ENCODE measurements at places on chromosomes 12 and 14. TPM values are rescaled to one million over a fixed set of nuclear protein-coding genes. Genes with fewer than 3 reads are reported as not detected.

DNA sequence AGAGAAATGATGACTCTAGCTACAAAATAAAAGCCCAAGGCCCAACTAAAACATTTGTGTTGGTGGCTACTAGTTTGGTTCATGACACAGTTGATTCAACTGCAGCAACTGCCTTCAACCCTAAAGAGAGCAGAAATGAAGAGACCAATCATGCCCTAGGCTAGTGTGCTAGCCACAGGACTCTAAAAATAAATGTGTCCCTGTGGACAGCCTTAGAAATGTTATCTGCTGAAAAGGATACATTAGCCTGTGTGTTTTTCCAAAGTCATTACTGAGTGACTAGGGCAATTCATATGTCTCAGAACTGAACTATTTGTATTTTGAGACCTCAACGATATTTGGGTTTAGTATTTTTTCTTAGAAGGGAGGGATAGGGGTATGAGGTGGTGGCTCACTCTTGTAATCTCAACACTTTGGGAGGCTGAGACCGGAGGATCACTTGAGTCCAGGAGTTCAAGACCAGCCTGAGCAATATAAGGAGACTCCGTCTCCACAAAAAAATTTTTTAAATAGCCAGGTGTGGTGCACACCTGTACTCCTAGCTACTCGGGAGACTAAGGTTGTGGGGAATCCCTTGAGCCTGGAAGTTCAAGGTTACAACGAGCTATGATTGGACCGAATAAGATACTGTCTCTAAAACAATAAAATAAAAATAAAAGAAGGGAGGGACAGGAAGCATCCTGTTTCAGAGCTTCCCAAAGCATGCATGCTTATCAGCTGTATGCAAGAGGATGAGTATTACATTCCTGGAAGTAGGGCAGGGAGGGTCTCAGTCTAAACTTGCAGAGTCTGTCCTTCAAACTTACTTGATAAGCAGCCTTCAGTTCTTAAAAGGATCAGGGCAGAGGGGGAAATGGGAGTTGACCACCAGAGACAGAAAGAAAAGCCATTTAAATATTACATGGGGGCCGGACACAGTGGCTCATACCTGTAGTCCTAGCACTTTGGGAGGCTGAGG, 29.6 kb upstream of the NAP1L1 start:
- no peak overlapping the region for H3K27ac ChIP-seq

DNA sequence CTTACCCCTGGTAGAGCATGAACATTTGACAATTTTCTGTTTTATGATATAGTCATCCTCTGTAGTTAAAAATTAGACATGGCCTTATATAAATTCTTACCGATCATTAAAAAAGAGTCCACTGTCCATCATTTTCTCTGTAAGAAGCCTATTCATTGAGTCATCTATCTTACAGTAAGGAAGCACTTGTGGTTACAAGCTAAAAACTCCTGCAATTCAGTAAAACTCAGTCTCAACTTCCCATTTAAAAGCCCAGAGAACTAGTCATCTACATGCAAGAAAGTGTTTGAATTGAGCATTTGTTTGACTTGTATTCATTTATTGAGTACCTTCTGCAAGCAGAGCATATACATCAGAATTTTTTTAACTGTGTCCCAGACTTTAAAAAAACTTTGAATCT, 63.3 kb downstream of the GTF2A1 start:
- H3K36me3 ChIP-seq: no peaks in the 10 kb centered on the region
- no peak overlapping the region for H3K4me3 ChIP-seq
- no peaks in the 10 kb centered on the region for H3K4me1 ChIP-seq

GRCh38 chr12:68932961-68933893, at the start of gene CPM:
Gene CPM (minus strand): TSS chr12:68933171. CDS start chr12:68932837, 334 bp downstream.
- H3K27ac ChIP-seq: peak within 1 kb of the TSS; percentile 56
- H3K36me3 ChIP-seq: peaks cover 14% of the 10 kb centered on the region
- H3K4me1 ChIP-seq: peaks cover 7% of the 10 kb centered on the region
- H3K27me3 ChIP-seq: no peaks in the 10 kb centered on the region
- H3K4me3 ChIP-seq: peak within 1 kb of the TSS; percentile 79

DNA sequence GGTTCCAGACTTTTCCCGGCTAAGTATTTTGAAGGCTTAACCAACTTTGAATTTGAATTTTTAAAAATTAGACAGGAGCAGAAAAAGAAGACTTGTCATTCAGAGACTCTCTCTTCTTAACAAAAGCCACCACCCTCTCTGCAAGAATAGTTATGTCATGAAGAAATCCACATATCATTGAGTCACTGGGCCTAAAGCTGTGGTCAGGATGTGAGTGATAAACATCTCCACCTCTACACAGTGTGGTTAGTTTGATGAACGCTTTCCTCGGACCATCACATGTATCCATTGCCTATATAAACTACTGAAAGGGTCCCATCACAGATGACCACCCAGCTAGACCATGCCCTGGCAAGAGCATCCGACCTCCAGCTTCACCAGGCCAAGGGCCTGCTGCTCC, 226.1 kb downstream of the KSR2 start:
- no peaks in the 10 kb centered on the region for H3K36me3 ChIP-seq
- H3K27ac ChIP-seq: no peak overlapping the region
- H3K4me3 ChIP-seq: no peak overlapping the region
- no peaks in the 10 kb centered on the region for H3K4me1 ChIP-seq
- no peaks in the 10 kb centered on the region for H3K27me3 ChIP-seq

GRCh38 chr14:66330916-66331315, 155.3 kb upstream of the CCDC196 start:
- no peak overlapping the region for H3K4me3 ChIP-seq
- peaks cover 13% of the 10 kb centered on the region for H3K27me3 ChIP-seq
- H3K36me3 ChIP-seq: no peaks in the 10 kb centered on the region
- H3K4me1 ChIP-seq: no peaks in the 10 kb centered on the region
- no peak for DNase-seq

GRCh38 chr14:103629503-103630121, 601 bp downstream of the KLC1 start:
- peaks cover 49% of the 10 kb centered on the region for H3K36me3 ChIP-seq
- peak overlapping the region; percentile 79 for H3K4me3 ChIP-seq
- no peaks in the 10 kb centered on the region for H3K27me3 ChIP-seq

DNA sequence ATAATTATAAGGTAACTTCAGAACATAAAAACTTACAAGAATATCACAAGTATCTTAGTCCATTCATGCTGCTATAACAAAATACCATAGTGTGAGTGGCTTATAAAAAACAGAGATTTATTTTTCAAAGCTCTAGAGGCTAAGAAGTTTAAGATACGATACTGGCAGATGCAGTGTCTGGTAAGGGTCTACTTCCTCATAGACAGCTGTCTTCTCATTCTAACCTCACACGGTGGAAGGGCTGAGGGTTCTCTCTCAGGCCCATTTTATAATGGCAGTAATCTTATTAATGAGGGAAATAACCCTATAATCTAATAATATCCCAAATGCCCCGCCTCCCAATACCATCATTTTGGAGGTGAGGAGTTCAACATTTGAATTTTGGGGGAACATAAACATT, 23.7 kb upstream of the OSBPL8 start:
- no peaks in the 10 kb centered on the region for H3K36me3 ChIP-seq
- H3K4me1 ChIP-seq: peaks cover 8% of the 10 kb centered on the region
- no peak for DNase-seq
- H3K27me3 ChIP-seq: no peaks in the 10 kb centered on the region

DNA sequence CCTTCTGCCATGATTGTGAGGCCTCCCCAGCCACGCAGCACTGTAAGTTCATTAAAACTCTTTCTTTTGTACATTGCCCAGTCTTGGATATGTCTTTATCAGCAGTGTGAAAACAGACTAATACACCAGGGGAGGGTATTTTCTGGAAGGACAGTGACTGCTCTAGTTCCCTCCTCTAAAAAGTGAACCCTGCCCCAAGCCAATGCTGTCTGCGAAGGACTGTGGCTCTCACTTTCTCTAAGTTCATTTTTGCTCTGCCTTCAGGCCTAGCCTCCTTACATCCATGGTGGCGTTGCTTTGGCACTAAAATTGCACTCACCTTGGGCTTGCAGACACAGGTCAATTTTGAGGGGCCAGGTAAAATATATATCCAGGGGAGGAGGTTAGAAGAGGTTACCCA, 323.0 kb downstream of the VRK1 start:
- no peaks in the 10 kb centered on the region for H3K36me3 ChIP-seq
- H3K27me3 ChIP-seq: no peaks in the 10 kb centered on the region
- no peak for DNase-seq
- H3K27ac ChIP-seq: no peak overlapping the region

GRCh38 chr14:50312734-50313054, 570 bp downstream of the DMAC2L start:
- peaks cover 6% of the 10 kb centered on the region for H3K4me1 ChIP-seq
- no peak for DNase-seq
- peaks cover 26% of the 10 kb centered on the region for H3K36me3 ChIP-seq
- H3K27ac ChIP-seq: peak overlapping the region; percentile 89

- H3K27me3 ChIP-seq: peaks cover 10% of the 10 kb centered on the region
- no peak overlapping the region for H3K27ac ChIP-seq
- H3K36me3 ChIP-seq: no peaks in the 10 kb centered on the region
- DNase-seq: no peak
- H3K4me1 ChIP-seq: no peaks in the 10 kb centered on the region
Measured at GRCh38 chr12:5723711-5724252, 221.3 kb downstream of the ANO2 start.

- no peak overlapping the region for H3K4me3 ChIP-seq
- no peaks in the 10 kb centered on the region for H3K36me3 ChIP-seq
- no peak overlapping the region for H3K27ac ChIP-seq
- no peaks in the 10 kb centered on the region for H3K4me1 ChIP-seq
- no peaks in the 10 kb centered on the region for H3K27me3 ChIP-seq
Measured at GRCh38 chr12:73452672-73453469, 1084.8 kb upstream of the ATXN7L3B start.

DNA sequence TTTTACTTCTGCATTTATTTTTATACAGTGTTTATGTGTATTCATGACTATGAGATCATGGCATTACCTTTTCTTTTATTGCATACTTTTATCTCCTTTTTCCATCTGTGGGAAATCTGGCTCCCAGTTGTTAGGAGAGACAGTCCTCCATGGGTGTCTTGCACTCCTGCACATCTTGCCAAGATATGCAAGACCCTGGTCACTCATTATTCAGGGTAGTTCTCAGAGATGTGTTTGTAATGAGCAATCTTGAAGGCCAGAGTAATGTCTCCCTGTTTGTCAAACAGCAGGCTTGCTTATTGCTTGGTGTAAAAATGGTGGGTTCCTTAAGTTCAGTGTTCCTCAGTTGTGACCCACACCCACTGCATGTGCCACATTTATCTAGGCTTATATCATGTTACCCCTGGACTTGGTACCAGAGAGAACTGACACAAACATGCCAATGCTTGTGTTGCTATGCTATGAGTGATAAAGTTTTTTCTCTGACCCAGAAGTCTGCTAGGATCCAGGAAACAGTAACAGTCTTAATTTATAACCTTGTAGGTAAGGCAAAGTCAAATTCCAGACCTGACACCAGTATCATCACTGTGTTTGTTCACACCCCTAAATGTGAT, 36.8 kb downstream of the PPHLN1 start:
- no peak overlapping the region for H3K27ac ChIP-seq
- H3K36me3 ChIP-seq: peaks cover 5% of the 10 kb centered on the region
- H3K27me3 ChIP-seq: no peaks in the 10 kb centered on the region
- H3K4me1 ChIP-seq: no peaks in the 10 kb centered on the region
- H3K4me3 ChIP-seq: no peak overlapping the region

- no peaks in the 10 kb centered on the region for H3K27me3 ChIP-seq
- H3K36me3 ChIP-seq: no peaks in the 10 kb centered on the region
- DNase-seq: no peak
- no peak overlapping the region for H3K4me3 ChIP-seq
- no peaks in the 10 kb centered on the region for H3K4me1 ChIP-seq
Measured at GRCh38 chr12:86530996-86531655, 274.9 kb upstream of the MGAT4C start.

GRCh38 chr12:10989107-10989506, 2.4 kb upstream of the TAS2R50 start:
- no peak for DNase-seq
- no peaks in the 10 kb centered on the region for H3K4me1 ChIP-seq
- H3K36me3 ChIP-seq: no peaks in the 10 kb centered on the region
- H3K27me3 ChIP-seq: no peaks in the 10 kb centered on the region
- no peak overlapping the region for H3K4me3 ChIP-seq

DNA sequence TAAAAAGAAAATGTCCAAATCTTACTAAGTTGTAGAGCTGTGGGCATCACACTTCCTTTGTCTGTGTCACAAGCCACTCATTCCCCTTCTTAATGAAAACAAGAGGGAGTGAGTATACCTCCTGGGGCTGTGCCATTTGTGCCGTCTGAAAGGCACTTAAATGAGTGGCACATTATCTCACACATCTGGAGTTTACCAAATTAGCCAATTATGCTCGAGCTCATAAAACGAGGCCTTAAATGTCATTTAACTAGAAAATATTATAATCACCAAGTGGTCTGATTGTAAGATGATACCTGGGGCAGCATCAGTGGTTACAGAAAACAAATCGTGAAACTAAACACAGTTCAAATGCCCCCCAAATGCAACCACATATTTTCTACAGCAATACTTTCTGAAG, 146.1 kb downstream of the PAX9 start:
- no peaks in the 10 kb centered on the region for H3K36me3 ChIP-seq
- no peak overlapping the region for H3K27ac ChIP-seq
- H3K27me3 ChIP-seq: no peaks in the 10 kb centered on the region
- no peak overlapping the region for H3K4me3 ChIP-seq
- no peaks in the 10 kb centered on the region for H3K4me1 ChIP-seq

DNA sequence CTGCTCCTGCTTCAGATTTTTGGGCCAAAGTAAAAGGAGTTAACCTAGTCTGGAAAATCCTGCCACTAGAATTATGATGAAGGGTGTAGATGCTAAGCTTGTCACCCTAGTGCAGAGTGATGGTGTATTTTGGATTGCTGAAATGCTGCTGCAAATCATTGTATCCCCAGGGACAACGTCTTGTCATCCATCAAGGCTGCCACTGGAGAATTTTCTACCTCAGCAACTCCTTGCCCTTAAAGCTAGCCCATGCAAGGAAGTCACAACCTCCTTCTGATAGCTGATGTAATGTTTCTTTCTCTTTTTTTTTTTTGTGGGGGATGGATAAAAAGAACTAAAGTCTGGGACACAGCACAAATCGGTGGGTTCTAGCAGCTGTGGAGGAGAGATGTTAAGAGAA, 139.4 kb upstream of the FRMD6 start:
- no peak overlapping the region for H3K4me3 ChIP-seq
- no peak overlapping the region for H3K27ac ChIP-seq
- H3K36me3 ChIP-seq: no peaks in the 10 kb centered on the region
- no peak for DNase-seq
- H3K4me1 ChIP-seq: no peaks in the 10 kb centered on the region

The KRT3 gene
- not detected for total RNA-seq

The PTCSC3 gene
- total RNA-seq: not detected

The CYP46A1 gene
- total RNA-seq: not detected

The NPFF gene
- total RNA-seq: not detected

The CD163 gene
- total RNA-seq: not detected

The COX8C gene
- not detected for total RNA-seq

The PITPNM2 gene
- total RNA-seq: 7.8 TPM

The CACNA2D4 gene
- total RNA-seq: 0.86 TPM

All from Calu3 (cell line).